Right atrium auricular region (tissue), 2 donors: ENCODE measurements at places on chromosomes 4 and X. TPM values are rescaled to one million over a fixed set of nuclear protein-coding genes. Genes with fewer than 3 reads are reported as not detected.

GRCh38 chr4:146522869-146523205 lies 1.1 kb upstream of the SLC10A7 start:
- no peak for DNase-seq

GRCh38 chrX:55801811-55802210 lies 84.3 kb downstream of the RRAGB start:
- DNase-seq: no peak

DNA sequence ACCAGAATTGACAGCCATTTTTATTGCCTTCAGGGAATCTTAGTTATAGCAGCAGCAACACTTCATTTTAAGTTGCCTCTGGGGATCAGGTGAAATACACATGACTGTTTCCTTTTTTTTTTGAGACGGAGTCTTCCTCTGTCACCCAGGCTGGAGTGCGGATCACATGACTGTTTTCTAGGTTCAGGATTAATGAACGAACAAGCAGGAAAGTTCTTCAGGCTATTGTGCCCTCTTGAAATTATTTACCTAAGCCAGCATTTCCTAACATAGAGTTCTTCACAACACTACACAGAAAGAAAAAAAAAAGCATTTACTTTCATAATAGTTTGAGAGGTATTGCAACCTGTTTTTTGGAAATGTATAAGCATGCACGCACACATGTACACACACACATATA lies 2032.8 kb downstream of the PCDH7 start:
- no peak for DNase-seq

GRCh38 chr4:85058551-85058950 lies 92.1 kb upstream of the WDFY3 start:
- DNase-seq: no peak

DNA sequence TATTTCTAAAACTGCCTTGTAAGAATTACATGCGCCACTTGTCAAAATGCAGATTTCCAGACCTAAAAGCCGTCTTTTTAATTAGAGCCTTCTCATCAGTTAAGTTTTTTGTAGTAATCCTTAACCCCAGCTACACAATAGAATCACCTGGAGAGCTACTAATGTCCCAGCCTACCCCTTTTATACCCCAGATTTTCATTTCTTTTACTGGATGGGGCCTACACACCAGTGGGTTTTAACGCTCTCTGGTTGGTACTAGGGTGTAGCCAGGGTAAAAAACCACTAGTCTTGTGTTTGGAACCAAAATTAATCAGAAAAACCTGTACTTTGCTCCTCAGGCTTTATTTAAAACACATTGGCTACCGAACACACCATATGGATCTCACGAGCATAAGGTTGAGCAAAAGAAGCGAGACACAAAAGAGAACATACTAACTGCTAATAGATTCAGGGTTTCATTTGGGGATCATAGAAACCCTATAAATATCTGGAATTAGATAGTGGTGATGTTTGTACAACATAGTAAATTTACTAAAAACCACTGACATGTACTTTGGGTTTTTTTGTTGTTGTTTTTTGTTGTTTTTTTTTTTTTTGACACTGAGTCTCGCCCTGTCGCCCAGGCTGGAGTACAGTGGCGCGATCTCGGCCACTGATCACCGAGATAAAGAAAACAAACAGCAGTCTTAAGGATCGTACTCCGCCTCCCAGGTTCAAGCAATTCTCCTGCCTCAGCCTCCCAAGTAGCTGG lies 30.6 kb downstream of the BBS12 start:
- DNase-seq: no peak

GRCh38 chrX:146956760-146957159 lies 142.2 kb upstream of the CXorf51A start:
- DNase-seq: no peak

DNA sequence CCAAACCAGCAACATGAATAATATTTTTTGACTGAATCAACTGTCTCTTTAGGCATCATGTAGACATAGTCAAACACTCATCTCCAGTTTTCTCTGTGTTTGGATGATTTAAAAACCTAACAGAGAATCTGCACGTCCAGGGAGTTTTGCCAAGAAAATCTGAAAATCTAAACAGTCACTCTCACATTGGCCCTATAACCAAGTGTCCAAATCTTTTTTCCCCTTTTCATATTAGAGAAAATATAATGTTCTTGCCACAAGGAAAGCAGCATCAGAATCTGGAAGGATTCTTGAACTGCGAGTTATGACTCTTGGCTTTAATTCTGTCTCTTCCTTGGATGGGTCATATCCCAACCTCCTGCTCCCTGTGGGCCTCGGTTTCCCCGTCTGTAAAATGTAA lies 8.8 kb upstream of the CHRDL1 start:
- DNase-seq: no peak

GRCh38 chrX:6129195-6129594 lies 99.5 kb downstream of the NLGN4X start:
- DNase-seq: no peak

DNA sequence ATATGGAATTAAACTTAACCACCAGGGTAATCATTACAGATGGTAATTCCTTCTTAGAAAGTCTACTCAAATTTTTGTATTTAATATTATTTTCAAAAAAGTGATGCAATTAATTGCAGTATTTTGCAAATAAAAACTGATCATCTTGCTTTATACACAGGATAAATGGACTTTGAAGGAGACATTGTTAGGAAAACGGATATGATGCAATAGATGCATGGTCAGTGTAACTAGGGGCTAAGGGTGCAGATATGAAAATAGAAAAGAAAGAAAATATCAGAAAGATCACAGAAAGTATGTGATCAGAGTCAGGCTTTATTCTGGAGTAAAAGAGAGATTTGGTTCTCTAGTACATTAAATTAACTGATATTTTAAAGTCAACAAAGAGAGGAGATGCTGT lies 401.7 kb downstream of the TLL1 start:
- no peak for DNase-seq

The PCYT1B gene
- total RNA-seq: 6.4 TPM

The AMELX gene
- total RNA-seq: not detected

The PCSK1N gene
- 12.5 TPM for total RNA-seq

The MAGEE1 gene
- 2.3 TPM for total RNA-seq

The WWC2 gene
- total RNA-seq: 22.4 TPM

The SSX3 gene
- not detected for total RNA-seq
